NCI-H748 treated with DMSO at 0.1 percent for 48 hours (cell line): ENCODE measurements at places on chromosomes 13 and 19.

DNA sequence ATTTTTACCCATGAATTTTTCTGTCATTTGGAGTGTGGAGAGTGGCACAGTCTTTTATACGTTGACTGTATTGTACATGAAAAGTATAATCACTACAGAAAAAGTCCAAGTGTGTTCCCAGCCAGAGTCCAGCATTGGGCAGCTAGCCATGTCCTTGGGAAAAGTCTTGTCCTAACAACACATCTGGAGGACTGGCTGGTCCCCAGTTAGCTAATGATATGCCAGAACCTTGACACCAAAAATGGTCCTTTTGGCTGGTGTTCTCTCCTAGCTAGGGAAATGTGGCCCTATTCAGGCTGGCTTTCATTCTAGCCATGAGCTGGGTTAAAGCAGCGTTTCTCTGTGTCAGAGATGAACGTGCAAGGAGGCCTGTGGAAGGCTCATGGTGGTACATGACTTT lies 98.9 kb downstream of the ESD start:
- no peak for DNase-seq

DNA sequence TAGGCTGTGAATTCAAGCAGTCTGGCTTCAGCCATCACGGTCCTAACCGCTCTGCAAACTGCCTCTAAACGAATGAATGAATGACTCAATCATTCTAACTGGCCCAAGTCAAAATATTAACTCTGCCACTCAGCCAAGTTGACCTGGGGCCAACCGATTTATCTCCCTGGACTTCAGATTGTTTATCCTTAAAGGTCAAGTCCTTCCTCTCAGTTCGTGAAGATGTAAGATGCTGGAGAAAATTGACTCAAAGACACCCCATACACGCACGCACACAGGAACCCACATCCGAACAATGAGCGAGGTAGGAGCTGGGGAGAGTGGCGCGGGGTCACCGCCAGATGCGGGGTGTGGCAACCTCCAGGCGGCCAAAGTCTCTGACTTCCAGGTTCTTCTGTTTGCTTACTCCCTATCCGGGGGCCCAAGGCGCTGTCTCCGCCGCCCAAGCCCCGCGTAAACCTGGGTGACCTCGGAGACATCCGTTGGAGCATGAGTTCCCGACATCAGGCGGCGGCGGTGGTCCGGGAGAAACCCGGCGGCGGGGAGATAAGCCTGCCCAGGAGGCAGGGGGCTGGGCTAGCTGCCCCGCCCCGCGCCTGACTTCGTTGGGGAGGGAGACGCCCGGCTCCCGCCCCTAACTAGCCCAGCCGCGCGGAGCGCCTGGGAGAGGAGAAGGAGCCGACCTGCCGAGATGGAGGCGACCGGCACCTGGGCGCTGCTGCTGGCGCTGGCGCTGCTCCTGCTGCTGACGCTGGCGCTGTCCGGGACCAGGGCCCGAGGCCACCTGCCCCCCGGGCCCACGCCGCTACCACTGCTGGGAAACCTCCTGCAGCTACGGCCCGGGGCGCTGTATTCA lies at the start of gene CYP2S1:
CYP2S1 (plus strand) TSS at position 646 of the 856 bp plus-strand sequence; CDS start at position 692, 46 bp downstream.
- no peak for DNase-seq

- DNase-seq: no peak
These were observed 493.6 kb downstream of the FOXO1 start for GRCh38 chr13:40172878-40173277.

DNA sequence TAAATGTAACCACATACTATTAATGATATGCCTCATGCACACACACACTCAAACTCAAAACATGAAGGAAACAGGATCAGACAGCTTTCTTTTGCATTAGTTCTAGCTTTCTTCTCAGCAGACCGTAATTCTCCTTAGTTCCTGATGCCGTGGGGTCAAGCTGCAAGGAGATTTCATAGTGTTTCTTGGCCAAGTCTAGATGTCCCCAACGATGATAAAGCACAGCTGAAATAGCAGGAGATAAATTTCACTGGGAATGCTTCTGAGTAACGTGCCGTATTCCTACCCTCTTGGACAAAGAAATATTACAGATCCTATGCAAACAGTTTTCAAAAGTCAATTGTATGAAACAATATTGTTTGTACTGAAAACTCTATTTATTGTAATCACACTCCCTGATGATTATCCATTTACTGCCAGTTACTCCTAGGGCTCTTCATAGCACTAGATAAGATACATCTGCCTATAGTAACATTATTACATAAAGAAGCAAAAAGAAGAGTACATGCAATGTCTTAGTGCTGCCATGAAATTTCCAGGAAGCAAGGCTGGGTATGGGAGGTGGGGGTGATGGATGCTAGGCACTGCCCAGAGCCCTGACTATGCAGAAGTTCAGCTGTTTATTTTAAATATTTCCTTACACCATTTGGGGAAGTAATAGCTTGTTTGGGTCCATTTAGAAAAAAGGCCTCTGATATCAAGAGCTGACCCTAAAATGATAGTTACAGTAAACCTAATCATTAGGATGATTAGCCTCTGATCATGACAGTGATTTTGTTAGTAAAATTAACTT lies 16.5 kb upstream of the GGACT start:
- no peak for DNase-seq

DNA sequence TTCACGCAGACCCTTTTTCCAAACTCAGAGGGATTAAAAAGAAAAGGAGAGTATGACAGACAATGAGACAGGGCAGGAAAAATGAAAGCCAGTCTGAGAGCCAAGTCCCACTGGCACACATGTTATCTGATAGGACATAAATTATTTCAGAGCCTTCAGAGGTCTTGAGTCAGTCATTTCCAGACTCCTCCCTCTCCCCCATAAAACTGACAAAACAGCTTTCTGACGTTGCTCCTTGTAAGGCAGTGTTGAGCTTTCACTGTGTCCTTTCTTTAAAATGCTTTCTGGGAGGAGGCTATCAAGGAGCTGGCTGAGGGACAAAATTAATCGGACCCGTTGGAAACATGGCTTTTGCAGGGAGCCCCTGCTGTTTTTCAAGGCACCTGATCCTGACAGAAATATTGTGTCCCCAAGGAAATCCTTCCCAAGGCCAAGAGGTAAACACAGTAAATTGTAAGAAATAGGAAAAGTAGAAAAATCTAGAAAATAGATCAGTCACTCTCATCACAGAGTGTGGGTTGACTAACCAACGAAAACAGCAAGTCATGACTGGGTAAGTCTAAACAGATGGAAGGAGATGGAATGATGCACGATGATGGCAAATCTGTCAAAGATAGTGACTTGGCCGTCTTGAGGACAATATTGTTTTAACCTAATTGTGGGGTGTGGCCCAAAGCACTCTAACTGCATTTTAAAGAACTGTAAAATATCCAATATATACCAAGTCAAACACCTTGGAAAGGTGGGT lies 89.7 kb downstream of the DCT start:
- DNase-seq: no peak

DNA sequence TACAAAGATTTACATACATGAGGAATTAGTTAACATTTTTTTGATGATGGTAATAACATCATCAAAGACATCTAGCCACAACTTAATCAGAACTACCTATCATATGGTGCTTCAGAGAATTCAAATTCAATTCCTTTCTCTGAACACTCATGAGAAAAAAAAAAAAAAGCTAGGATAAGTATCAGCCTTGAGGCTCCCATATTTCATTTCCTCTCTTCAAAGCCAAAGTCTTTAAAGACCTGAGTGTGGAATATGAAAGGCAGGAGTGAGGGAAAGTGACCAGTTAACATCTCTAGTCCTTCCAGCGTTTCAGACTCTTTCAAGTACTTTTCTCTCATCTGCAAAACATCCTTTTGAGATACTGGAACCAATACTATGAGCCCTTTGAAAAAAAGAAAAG lies 137.5 kb downstream of the DCLK1 start:
- no peak for DNase-seq

GRCh38 chr19:10211691-10212090 lies 16.9 kb upstream of the DNMT1 start:
- no peak for DNase-seq

DNA sequence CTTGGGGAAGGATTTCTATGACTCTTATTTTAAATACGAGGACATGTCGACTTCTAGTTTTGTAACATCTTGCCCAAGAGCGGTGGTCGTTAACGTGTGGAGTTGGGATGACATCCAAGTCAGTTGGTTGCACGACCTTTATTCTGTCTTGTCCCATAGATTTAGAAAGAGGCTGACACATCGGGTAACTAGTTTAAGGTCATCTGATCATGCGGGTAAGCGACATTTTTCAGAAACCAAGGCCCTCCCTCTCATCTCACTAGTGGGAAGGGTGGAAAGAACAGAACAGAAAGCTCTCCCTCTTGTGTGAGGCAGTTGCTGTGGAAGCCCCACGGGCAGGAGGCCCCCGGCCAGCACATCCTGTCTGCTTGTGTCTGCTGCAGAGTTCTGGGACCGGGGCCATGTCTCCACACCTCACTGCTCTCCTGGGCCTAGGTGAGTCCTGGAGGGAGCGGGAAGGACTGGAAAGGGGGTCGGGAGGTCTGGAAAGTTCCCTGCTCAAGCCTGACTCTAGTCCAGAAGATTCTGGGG lies at the start of gene LAIR2:
LAIR2 (plus strand) TSS at position 314 of the 531 bp plus-strand sequence; CDS start at position 402, 88 bp downstream.
- DNase-seq: no peak
